ENCODE measurements at places on chromosomes 1 and 21.

GRCh38 chr1:116712510-116712909, 41.7 kb upstream of the CD2 start:
- DNase-seq, result peak; percentile 47

DNA sequence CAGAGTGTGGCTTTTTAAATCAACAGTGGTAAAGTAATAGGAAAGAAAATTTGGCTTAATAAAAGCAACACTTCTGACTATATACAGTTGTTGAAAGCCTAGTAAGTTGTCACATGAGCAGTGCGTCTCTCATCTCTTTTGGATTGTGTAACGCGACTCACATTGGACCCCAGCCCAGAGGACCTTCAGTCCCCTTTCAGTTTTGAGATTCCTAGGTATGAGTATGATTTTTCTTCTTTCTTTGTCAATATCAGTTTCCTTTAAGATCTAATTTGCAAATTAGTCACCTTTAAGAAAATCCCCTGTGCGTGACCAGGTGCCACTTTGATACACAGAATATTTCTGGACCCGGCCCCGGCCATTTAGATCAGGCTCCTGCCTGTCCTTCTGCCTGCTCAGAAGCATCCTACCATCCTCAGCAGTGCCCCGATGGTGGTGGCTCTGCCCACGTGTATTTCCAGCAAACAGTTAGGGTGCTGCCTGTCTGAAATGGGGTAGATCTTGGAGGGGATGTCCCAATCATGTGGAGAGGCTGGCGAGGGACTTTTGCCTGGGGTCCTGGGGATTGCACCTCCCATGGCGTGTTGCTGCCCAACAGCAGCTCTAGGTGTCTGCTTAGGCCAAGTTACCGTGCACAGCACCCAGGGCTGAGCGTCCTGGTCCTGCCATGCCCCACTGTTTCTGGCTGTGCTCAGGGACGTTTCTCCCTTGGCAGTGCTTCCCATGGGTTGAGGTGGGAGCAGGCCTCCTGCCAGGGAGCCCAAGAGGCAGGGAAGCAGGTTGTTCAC, 21.1 kb downstream of the SNAP47 start:
- DNase-seq, result no peak

- DNase-seq, result no peak
These were observed 186.5 kb downstream of the ROR1 start for GRCh38 chr1:63960326-63960725.

DNA sequence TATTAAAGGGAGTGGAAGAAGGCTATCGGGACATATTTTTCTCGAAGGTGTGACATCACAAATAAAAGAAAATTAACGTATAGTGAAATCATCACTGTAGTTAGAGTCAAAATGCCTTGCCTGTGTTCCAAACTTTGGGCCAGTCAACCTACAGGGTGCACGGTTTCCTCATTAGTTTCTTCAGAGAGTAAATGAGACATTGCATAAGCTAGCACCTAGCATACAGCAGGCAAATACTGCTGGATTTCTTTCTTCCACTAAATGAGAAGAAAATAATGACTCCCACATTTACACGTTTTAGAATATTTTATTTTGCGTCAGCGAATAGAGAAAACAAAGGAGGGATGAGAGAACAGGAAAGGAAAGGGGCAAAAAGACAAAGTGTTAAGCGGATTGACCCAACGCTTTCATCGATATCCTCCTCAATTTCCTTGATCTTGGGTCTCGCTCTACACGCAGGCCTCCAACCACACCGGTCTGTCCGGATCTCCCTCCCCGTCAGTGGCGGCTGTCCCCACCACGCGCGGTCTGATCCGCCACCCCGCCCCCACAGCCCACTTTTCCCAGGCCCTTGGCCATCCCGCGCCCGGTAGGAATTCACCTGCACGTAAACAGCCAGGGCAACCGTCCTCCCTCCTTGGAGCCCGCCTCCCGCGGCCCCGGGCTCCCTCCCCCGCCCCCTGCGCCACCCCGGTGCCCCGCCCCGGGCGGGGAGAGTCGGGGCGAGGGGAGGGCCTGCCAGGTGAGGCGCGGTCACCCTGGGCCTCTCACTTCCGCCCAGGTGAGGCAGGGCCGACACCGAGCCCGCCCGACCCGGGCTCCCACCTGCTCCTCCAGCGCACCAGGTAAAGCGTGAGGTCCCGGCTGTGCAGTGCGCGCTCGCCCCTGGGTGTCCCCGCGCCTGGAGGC, at the start of gene PATJ:
PATJ (plus strand) TSS at position 770 of the 909 bp plus-strand sequence. CDS start 20,413 bp downstream, outside the sequence.
- DNase-seq, result peak; percentile 95

DNA sequence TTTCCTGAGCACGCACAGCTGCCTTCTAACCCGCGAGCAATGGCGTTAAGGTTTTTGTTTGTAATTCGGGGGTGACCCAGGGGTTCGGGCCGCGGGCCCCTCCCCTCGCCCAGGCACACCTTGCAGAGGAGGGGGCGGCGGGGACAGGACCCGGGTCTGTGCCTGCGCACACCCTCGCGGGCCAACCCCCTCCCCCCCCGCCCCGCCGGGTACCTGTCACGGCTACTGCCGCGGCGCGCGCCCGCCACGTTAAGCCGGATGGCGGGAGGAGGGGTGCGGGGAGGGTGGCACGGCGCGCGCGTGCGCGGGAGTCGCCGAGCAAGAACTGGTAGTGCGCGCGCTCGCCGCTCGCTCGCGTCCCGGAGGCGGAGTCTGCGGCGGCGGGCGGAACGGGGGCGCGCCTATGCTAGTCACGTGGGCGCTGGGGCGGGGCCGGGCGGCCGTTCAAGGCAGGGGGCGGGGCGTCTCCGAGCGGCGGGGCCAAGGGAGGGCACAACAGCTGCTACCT, at the start of gene TPTE:
TPTE (plus strand) TSS at position 493 of the 508 bp plus-strand sequence. CDS start 17,141 bp downstream, outside the sequence.
- DNase-seq, result no peak

DNA sequence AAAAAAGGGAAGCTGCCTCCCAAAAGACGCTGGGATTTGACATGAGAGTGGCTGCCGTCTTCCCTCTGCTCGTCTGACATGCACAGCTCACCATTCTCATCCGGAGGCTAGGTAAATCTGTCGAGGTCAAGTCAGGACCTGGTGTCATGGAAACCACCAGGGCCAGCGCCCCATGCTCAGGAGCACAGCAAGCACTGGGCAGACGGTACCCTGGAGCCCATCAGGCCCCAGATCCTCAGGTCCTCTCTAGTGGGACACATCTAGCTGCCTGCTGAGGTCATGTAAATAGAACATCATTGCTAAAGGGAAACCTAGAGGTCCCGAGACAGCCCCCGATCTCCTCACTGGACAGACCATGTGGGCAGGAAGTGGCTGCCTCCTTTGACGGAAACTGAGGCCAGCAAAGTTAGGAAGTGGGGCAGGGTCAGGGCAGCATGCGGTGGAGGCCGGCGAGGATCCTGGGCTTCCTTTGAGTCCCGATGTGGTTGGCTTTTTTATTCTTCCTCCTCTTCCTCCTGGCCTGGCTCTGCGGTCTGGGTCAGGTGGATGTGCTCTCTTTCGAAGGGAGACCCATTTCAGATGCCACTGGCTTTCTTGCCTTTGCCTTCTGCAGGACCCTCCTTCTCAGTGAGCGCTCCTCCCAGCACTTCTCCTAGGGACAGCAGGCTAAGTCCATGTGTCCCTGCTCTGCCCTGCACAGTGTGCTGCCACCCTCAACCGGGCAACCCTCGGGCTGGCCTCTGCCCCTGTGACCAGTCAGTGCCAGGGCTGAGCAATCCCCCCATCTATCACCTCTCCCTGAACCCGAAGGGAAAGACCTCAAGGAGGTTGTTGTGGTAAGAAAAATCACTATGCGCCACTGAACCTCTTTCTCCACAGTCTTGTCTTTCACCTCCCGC, 5.9 kb downstream of the AGT start:
- no peak for DNase-seq

- no peak for DNase-seq
These were observed 9.5 kb upstream of the PIGR start for GRCh38 chr1:206955476-206956451.

Data from islet precursor cell (in vitro differentiated cells).